Renal pelvis (tissue), 12 donors: ENCODE measurements at places on chromosomes 3 and 15.

GRCh38 chr3:10294030-10294586 is 1.4 kb upstream of the GHRL start:
- DNase-seq = no peak

DNA sequence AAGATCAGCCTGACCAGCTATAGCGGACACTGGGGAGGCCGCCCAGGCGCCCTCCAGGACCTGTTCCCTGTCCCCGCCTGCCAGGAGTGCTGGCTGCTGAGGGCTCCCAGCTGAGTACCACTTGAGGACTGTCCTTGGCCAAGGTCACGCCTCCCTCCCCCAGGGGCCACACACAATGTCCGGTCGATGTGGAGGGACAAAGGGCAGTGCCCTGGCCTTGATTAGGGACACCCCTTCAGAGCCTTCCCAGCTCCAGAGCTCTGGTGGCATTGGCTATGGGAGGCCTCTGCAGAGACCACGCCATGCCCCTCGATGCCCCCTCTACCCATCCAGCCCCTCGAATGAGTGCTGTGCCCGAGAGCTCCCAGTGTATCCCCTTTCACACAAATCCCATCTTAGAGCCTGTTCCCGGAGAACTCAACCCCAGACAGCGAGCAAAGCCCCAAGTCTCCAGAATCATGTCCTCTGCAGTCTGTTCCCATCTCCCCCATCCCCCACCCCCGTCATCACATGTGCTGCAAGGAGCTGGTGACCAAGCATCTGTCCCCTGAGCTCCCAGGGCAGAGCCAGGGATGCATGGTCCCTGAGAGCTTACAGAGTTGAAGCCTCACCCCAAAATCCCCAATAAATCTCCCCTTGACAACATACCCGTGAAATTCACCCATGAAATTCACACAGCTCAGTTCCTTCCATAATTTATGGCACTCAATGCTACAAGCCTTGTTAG is 158.9 kb downstream of the NUP210 start:
- no peak for DNase-seq

DNA sequence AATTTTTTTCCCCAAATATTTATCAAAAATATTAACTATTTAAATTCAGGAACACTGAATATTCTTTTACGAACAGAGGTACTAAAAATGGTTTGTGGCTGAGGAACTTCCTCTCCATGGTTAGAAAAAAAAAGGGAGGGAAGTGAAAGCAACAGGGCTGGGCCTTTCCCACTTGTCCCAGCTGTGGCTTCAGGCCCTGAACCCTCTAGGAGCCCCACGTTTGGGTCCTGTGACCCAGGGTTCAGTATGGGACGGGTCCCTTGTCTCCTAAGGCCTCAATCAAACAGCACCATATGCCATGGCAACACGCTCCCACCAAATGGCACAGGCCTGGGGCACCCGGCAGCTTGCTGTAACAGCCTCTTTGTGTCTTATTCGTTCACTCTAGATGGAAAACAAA is 32.4 kb downstream of the POC1A start:
- DNase-seq = no peak

DNA sequence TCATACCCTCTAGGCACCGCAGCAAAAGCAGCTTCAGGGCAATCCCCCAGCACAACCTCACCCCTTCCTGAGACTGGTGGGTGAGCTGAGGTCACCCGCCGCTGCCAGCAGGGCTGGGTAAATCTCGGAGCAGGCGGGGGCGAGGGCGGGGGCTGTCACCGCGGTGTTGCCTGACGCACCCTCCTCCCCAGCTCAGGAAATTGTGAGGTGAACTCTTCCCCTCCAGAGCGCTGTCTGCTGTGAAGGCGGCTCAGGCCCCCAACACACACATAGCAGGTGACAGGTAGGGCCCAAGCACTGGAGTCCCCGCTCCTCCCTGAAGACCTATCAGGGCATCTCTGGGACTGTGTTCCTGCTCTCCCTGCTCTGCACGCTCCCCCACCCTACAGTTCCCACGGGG is 30.2 kb upstream of the FURIN start:
- no peak for DNase-seq

GRCh38 chr3:191342411-191342810 is 12.1 kb upstream of the UTS2B start:
- DNase-seq = no peak
